Pericardium fibroblast (primary cell): ENCODE measurements at places on chromosomes 16 and 17. TPM values are rescaled to one million over a fixed set of nuclear protein-coding genes. Genes with fewer than 3 reads are reported as not detected.

The SLC35G6 gene
- total RNA-seq, result not detected in 2 replicates

The KRTAP9-3 gene
- not detected in 2 replicates for total RNA-seq

The ABCA8 gene
- 58.8 and 67.2 TPM in 2 replicates for total RNA-seq

The CCL8 gene
- total RNA-seq, result not detected in 2 replicates

The IL34 gene
- 0.23 and 0.68 TPM in 2 replicates for total RNA-seq
